K562 (cell line): ENCODE measurements at places on chromosomes 16 and 17. TPM values are rescaled to one million over a fixed set of nuclear protein-coding genes. Genes with fewer than 3 reads are reported as not detected.
A peak's percentile ranks its signal among the peaks of the same experiment; 100 is the strongest.

The TPPP3 gene
- 0.38 and 0.44 TPM in 2 replicates for total RNA-seq

DNA sequence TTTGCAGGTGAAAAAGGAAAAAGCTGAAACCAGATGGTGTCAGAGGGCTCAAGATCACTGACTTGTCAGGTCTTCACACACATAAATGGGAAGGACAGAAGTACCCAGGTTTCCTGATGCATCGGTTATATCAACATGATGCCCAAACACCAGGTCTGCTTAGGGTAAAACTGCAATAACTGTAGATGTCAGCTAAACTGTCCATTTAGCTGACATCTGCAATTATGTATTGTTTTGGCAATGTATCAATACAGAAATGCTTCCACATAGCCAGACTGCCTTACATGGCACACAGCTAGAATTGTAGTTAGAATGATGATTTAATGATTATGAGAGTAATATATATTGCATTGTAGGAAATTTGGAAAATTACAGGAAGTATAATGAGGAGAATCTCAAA is 5.0 kb downstream of the ACSM3 start:
- no peak overlapping the region for H3K27ac ChIP-seq
- H3K4me1 ChIP-seq: peaks cover 20% of the 10 kb centered on the region; the same call in 1 of the 3 replicates
- DNase-seq: no peak
- no peak overlapping the region for H3K4me3 ChIP-seq
- no peaks in the 10 kb centered on the region for H3K27me3 ChIP-seq

DNA sequence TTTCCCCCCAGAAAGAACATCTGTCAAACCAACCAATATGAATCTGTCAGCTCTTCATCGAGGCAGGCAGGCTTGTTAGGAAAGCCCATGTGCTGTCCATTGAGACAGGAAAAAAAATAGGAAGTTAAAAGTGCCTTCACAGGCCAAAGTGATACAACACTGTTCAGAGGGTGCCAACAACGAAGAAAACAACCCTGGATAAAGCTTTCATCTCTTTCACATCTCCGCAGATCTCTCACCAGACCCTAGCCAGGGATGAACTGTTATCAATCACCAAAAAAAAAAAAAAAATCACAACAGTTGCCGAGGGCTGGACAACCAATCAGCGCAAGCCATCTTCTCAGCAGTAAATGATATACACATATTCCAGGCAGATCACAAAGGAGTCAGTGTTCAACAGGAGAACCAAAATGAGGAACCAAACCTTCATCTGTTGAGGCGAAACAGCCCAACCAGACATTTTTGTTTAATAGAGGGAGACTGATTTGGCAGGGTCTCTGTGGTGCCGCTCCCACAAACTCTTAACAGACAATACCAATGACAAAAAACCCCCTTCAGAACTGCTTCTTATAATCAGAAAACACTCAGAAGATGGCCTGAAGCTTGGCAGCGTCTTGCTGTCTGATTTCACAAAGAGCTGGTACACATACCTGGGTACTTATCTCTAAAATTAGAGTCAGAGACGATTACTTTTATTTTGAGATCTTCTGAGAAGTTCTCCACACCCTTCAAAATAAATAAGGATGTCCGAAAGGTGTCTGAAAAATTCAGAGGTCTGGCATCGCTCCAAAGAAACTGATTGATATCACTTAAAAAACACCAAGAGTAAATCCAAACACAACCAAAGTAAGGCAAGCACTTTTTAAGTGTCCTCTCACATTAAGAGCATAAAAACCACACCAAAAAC is 1.8 kb downstream of the MAP3K14 start:
- no peaks in the 10 kb centered on the region for H3K27me3 ChIP-seq
- H3K27ac ChIP-seq: no peak overlapping the region
- H3K4me3 ChIP-seq: peak overlapping the region; percentile 64; the same call in 1 of the 2 replicates
- peaks cover 52% of the 10 kb centered on the region for H3K4me1 ChIP-seq

DNA sequence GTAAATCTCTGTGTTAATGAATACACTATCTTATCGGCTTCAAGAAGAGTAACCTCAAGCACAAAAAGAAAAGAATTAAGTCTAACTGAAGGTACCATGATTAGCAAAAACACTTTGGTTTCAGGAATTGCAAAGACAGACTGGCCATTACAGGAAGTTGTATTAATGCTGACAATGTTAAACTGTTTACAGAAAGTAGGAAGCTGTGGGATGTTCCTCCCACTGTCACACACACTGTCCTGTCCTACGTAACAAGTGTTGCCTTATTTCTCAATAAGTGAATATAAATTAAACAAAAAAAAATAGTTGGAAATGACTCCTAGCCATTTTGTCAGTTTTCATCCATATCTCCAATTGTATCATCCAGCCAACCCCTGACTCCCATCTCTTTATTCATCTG is 8.6 kb downstream of the GNA13 start:
- peaks cover 76% of the 10 kb centered on the region; the same call in 2 of the 3 replicates for H3K36me3 ChIP-seq
- H3K27me3 ChIP-seq: no peaks in the 10 kb centered on the region

The CBX2 gene
- total RNA-seq: 26.9 and 28.5 TPM in 2 replicates

DNA sequence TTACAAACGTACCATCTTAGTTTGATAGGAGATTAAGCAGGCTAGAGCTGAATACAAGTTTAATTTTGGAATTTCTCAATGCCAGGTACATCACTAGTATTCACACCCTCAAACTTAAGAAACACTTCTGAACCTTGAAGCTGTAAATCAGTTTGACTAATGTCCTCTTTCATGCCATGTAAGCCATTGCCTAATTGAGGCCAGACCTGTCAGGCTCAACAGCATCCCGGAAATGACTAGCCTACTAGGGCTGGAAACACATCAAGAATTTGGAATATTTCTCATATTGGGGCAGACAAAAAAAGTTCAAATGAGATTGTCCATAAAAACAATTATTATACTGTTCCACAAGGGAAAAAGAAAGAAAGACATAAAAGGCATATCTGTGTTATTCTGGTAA is 1.7 kb downstream of the USP32 start:
- H3K4me3 ChIP-seq: peak overlapping the region; percentile 84
- H3K36me3 ChIP-seq: peaks cover 8% of the 10 kb centered on the region; the same call in 2 of the 3 replicates
- peak overlapping the region; percentile 94 for H3K27ac ChIP-seq
- H3K27me3 ChIP-seq: no peaks in the 10 kb centered on the region

DNA sequence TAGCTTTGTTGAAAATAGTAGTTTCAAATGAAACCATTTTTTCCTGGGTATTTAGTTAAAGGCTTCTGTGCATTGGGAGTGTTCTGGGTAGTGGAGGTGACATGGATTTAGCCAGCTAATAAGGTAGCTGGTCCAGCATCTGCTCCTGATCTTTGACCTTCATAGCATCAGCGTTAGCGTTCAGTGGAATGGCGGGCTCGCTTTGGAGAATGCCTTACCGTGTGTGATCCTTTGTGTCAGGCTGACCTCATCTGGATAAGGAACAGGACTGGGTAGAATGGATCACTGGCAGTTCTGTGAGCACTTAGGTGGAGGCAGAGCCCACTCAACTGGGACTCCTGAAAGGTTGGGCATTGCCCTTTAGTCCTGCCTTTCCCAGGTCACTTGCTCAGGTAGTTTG is 3.7 kb downstream of the SAP30BP start:
- H3K27ac ChIP-seq: no peak overlapping the region
- no peaks in the 10 kb centered on the region for H3K27me3 ChIP-seq
- peaks cover 10% of the 10 kb centered on the region for H3K4me1 ChIP-seq
- no peak overlapping the region for H3K4me3 ChIP-seq
- peaks cover 68% of the 10 kb centered on the region for H3K36me3 ChIP-seq

The ERN1 gene
- total RNA-seq: 19.2 and 22.5 TPM in 2 replicates

- no peak overlapping the region for H3K27ac ChIP-seq
- H3K36me3 ChIP-seq: no peaks in the 10 kb centered on the region
- 0 out of 2 replicates have a peak, but pooled peaks cover 2% of the 10 kb centered on the region for H3K27me3 ChIP-seq
Measured at GRCh38 chr17:6823011-6823442, 8.5 kb downstream of the TEKT1 start.

DNA sequence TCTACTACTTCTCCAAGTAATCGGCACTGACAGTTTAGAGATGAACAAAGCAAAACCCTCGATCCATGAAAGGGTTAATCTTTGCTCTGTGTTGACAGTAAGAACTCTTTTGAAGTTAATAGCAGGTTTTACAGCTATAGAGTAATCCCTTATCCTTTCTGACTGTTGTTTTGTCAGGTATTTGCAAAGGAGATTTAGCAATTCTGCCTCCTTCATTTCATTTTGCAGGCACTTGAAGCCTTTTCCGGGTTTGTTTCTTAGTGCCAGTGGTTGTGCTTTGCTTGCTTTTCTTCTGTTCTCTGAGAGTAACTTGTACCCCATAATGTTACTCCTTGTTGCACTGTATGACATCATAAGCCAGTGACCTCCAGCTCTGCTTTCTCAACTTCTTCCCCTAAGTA is 64.5 kb downstream of the TANGO6 start:
- no peak overlapping the region for H3K27ac ChIP-seq
- H3K27me3 ChIP-seq: no peaks in the 10 kb centered on the region
- H3K4me3 ChIP-seq: no peak overlapping the region
- H3K4me1 ChIP-seq: no peaks in the 10 kb centered on the region
- peaks cover 12% of the 10 kb centered on the region; the same call in 1 of the 3 replicates for H3K36me3 ChIP-seq

The C17orf113 gene
- total RNA-seq: 1.1 and 1.2 TPM in 2 replicates

The GUCY2D gene
- not detected in 2 replicates for total RNA-seq

DNA sequence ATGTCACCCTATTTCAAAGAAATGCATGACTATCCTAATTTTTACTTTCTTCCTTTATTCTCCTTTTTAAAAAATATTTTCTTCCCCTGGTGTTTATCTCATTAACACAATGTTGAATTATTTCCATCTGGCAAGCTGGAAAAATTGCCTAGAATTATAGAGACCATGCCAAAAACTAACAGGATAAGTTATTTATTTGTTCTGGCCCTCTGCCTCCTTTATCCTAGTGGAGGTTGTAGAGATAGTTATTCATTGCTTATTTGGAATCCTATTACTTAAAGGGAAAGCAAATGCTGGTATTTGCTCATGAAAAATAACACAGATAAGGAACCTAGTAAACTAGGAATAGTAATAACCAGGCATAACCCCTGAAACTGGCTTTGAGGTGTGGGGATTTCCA is 684.9 kb upstream of the KIF2B start:
- H3K27me3 ChIP-seq: no peaks in the 10 kb centered on the region
- H3K4me3 ChIP-seq: no peak overlapping the region
- no peak overlapping the region for H3K27ac ChIP-seq
- H3K36me3 ChIP-seq: no peaks in the 10 kb centered on the region

- H3K36me3 ChIP-seq: no peaks in the 10 kb centered on the region
- H3K4me3 ChIP-seq: no peak overlapping the region
- H3K4me1 ChIP-seq: no peaks in the 10 kb centered on the region
- DNase-seq: no peak
Measured at GRCh38 chr17:70208825-70209555, 39.7 kb downstream of the KCNJ2 start.

DNA sequence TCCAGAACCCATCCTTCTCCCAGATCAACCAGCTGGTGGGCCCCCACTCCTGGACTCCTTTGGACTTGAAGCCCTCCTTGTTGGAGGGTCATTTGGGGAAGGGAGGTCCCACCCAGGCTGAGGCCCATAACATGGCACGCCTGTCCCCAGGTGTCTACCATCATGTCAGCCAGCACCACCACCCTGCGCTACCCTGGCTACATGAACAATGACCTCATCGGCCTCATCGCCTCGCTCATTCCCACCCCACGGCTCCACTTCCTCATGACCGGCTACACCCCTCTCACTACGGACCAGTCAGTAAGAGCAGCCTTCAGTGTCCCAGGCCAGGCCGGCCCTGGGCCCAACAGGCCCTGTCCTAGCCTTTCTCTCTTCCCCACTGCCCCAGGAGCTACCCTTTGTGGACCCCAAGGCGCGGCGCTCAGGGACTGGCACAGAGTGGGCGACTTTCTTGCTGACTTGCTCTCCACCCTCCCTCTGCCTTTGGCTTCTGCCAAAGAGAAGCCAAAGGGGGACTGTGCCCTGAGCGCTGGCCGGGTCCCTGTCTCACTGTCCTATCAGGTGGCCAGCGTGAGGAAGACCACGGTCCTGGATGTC is 4.3 kb downstream of the TUBG1 start:
- peaks cover 52% of the 10 kb centered on the region for H3K36me3 ChIP-seq
- no peak overlapping the region for H3K27ac ChIP-seq
- no peak overlapping the region for H3K4me3 ChIP-seq

- peak; percentile 74 for DNase-seq
- peaks cover 7% of the 10 kb centered on the region for H3K27me3 ChIP-seq
- H3K36me3 ChIP-seq: no peaks in the 10 kb centered on the region
- H3K4me1 ChIP-seq: no peaks in the 10 kb centered on the region
- H3K4me3 ChIP-seq: no peak overlapping the region
- H3K27ac ChIP-seq: no peak overlapping the region
Measured at GRCh38 chr16:66357523-66357928, 9.0 kb upstream of the CDH5 start.

- H3K27ac ChIP-seq: no peak overlapping the region
- peaks cover 36% of the 10 kb centered on the region for H3K4me1 ChIP-seq
- no peaks in the 10 kb centered on the region for H3K36me3 ChIP-seq
- DNase-seq: no peak
- H3K27me3 ChIP-seq: no peaks in the 10 kb centered on the region
Measured at GRCh38 chr17:32277284-32277683, 11.7 kb downstream of the RHBDL3 start.
